GM03348 (cell line): ENCODE measurements at places on chromosomes 7 and 10.
A peak's percentile ranks its signal among the peaks of the same experiment; 100 is the strongest.

- DNase-seq = no peak
Measured at GRCh38 chr10:34514290-34514689, 300.8 kb downstream of the PARD3 start.

GRCh38 chr10:1674501-1674900 is 62.8 kb downstream of the ADARB2 start:
- no peak for DNase-seq

DNA sequence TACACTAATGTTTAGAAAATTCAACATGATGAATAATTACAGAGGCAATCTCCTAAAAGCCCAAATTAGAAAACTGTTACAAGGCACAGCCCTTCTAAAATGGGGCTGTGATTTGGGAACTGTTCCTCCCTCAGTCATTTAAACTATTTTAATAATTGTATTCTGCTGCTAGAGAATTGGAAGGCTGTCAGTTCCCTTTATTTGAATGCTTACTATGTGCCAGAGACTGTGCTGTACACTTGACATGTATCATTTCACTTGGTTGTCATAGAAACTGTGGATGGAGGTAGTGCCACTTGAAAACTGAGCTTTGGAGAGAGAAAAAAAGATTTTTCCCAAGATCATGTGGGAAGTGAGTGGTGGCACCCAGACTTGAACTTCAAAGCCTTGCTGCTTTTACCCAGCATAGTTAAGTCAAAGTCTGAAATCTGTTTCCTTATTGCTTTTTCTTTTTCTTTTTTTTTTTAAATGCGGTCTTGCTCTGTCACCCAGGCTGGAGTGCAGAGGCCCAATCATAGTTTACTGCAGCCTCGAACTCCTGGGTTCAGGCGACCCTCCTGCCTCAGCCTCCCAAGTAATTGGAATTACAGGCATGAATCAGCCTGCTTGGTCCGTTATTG is 23.6 kb downstream of the UBE2D1 start:
- DNase-seq = no peak

DNA sequence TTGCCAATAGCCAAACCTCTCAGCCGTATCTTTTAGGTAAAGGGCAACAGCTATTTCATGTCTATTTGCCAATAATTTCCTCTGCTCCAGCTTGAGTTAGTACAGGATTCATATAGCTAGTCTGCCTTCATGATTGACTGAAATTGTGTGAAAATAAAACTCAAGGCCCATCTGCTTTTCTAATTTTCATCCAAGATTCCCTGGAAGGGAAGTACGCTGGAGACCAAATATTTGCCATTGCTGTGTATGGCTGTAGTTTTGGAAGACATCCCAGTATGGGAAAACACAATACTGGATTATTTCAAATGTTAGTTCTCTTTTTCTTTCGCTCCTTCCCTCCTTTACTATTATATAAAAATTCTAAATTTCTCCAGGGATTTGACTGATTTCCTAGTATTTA is 652.4 kb downstream of the CNTNAP2 start:
- no peak for DNase-seq

GRCh38 chr10:64080071-64080470 is 558.9 kb downstream of the REEP3 start:
- DNase-seq = no peak

DNA sequence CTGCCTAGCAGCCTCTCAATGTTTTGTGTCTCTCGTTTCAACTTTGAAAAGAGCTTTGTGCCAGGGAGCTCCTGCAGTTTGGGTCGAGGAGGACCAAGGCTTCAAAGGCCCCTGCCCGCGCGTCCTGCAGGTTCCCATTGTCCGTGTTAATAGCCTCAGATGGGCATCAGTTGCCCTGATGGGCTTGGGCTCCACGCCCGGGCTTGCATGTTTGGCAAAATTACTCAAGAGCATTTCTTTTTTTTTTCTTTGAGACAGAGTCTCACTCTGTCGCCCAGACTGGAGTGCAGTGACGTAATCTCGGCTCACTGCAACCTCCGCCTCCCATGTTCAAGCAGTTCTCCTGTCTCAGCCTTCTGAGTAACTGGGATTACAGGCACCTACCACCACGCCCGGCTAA is 636.6 kb downstream of the SDK1 start:
- no peak for DNase-seq

GRCh38 chr7:24701261-24702235 is 55.7 kb downstream of the GSDME start:
- peak; percentile 68 for DNase-seq

- no peak for DNase-seq
Measured at GRCh38 chr7:85292908-85293576, 106.2 kb upstream of the SEMA3D start.

DNA sequence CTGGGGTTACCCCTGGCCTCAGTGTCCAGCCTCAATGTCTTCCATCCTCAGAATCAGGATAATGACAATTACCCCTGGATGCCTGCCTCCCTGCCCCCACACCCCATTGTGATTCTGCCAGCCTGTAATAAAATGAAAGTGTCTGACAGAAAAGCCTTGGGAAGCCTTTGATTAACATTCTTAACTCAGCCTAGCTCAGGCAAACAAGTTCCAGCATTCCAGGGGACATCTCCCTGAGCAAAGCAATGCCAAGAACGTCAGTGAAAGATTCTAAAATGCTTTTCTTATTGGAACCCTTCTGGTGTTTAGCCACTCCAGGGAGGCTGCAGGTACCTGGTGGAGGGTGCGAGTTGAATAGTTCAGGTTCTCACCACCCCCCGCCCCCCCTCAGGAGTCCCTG is 18.7 kb downstream of the AFAP1L2 start:
- DNase-seq = no peak

DNA sequence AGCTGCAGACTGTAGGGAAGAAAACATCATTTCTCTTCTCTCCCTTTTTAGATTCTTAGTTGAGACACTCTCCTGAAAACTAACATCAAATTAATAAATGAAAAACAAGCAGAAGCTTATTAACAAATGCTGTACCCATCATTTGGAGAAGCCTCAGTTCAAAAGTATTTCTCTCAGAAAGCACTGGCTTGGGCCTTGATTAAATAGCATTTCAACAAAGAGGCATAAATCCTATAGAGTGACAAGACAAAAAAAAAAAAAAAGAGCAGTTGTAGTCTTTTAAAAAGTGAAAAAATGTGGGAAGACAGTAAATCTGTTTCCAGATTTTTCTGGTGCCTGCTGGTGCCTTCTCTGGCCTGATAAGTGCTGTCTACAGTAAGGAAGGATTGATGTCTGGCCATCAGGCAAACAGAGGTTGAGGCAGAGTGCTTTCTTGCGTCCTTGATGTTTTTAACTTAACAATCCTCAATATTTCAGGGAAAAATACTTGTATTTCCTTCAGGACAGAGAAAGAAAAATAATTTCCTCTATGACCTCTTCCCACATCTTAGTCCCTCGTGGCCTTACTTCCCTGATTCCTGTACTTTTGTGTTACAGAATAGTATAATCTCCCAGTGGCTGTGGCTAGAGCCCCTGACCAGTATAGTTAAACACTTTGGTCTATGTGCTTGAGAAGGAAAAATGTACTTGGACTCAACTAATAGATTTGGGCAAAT is 300.5 kb downstream of the HGF start:
- DNase-seq = no peak

- no peak for DNase-seq
Measured at GRCh38 chr7:55336540-55336939, 28.6 kb upstream of the LANCL2 start.

- DNase-seq = no peak
Measured at GRCh38 chr10:4068629-4069028, 283.6 kb upstream of the KLF6 start.

- DNase-seq = peak; percentile 51
Measured at GRCh38 chr7:43585562-43585961, 2.7 kb downstream of the STK17A start.

GRCh38 chr10:2631557-2632205 is 435.7 kb upstream of the PFKP start:
- no peak for DNase-seq

DNA sequence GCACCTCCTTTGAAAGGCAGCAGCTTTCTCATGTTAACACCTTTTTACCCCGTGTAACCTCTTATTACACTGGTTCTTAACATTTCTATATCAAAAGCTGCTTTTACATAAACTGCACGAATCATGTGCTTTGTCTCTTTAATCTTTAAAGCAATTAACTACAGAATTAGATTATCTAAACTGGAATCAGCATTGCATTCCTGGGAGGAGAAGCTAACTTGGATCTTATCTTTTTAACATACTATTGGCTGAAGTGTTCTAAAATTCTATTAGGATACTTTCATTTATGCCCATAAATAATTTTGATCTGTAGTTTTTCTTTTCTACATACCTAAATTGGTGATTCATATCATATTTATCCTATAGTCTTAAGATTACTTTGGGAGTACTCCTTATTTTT is 428.4 kb upstream of the IGFBP3 start:
- DNase-seq = no peak

DNA sequence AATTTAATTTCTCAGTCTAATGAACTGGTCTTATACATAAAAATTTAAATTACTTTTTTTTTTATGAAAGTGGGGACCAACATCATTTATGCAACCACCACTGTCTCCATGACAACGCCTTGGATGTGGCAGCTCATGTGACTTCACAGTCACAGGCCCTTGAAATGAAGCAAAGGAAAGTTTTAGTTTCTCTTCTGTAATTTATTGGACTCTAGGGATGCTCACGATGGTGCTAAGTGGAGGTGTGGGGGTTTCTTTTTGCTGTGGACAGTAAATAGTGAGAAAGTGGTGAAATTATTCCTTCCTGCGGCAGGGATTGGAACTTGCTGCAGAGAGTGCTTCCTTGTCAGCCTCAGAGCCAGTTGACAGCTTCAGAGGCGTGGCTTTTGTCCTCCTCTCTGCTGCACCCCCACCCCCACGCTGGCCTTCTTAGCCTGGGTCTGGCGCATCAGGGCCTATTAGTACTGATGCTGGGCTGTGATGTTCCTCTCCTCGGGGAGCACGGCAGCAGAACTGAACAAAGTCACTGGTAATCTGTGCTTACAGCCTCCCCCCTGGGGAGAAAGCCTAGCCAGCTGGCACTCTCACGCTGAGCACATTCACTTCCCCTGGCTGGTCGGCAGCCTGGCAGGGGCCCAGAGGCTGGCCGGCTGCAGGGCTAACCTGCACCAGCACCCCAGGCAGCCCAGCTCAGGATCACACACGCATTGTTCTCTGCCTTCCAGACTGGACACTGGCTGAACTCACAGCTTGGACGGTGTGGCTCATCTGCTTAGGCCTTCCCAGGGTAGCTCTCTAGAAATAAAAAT is 517.5 kb upstream of the GALNT17 start:
- DNase-seq = peak; percentile 85

- DNase-seq = no peak
Measured at GRCh38 chr10:1241322-1241890, 185.2 kb downstream of the WDR37 start.

DNA sequence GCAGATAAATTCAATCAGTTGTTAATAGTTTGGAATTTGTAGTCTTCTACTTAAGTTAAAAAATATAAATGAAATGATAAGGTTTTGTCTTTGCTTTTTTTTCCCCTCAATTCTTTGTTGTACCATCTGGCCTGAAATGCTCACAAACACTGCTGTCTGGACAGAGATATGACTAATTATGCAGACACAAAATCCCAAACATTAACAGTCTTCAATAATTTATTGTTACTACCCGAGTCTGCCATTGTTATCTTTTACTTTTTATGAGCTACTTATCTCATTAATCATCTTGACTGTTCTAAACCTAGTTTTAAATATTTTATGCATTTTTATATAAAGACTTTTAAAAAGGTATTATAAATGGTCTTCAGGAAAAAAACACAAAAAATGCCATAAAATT is 64.7 kb upstream of the THSD7A start:
- no peak for DNase-seq

GRCh38 chr7:142478479-142479220 is 220.8 kb upstream of the PRSS58 start:
- DNase-seq = peak; percentile 53

DNA sequence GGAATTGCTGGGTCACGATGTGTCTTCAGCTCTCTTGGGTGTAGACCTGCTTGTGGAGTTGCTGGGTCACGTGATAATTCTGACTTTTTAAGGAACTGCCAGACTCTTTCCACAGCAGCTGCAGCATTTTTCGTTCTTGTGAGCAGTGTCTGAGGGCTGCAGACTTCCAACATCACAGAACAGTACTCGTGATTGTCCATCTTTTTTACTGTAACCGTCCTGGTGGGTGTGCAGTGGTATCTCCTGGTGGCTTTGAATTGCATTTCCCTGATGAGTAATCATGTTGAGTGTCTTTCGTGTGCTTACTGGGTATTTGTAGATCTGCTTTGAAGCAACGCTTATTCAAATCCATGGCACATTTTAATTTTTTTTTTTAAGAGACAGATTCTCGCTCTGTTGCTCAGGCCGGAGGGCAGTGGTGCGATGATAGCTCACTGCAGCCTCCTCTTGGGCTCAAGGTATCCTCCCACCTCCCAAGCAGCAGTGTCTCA is 22.7 kb downstream of the INPP5A start:
- DNase-seq = peak; percentile 44

- no peak for DNase-seq
Measured at GRCh38 chr10:71911296-71911953, 52.8 kb upstream of the CHST3 start.

GRCh38 chr10:35498693-35499092 is 106.4 kb upstream of the GJD4 start:
- no peak for DNase-seq

DNA sequence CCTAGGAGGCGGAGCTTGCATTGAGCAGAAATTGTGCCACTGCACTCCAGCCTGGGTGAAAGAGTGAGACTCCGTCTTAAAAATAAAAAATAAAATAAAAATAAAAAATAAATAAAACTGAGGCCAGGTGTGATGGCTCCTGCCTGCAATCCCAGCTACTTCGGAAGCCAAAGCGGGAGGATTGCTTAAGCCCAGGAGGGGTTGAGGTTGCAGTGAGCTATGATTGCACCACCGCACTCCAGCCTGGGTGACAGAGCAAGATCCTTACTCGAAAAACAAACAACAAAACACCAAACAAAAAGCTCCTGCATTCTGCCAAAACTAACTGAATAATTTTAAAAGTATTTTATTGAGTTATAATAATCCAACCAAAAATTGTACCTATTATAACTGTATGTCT is 36.2 kb downstream of the AGAP4 start:
- DNase-seq = no peak

GRCh38 chr10:23445591-23445990 is 6.7 kb downstream of the OTUD1 start:
- DNase-seq = no peak

GRCh38 chr10:33274096-33274785 is 60.2 kb downstream of the NRP1 start:
- no peak for DNase-seq

- DNase-seq = no peak
Measured at GRCh38 chr7:136594739-136595144, 273.7 kb upstream of the CHRM2 start.

DNA sequence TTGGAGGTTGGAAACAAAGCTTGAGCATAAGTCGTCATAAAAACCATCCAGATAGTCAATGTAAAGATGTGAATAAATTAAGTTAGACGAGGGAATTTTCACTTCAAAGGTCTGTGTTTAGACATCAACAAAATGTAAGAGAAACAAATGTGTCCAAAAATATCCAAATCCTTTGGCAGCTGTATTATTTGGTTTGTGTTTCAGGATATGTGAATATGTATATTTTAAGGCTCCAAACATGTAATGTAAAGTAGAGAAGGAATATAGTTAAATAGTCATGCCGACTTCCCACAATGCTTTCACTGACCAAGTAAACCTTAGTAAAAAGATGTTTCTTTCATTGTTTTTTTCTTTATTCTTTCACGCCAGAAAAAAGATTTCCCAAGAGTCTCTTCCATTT is 604.9 kb upstream of the NRP1 start:
- no peak for DNase-seq
